Stimulated activated CD4-positive, alpha-beta T cell treated with anti-CD3 and anti-CD28 coated beads, Interleukin-1b, Interleukin-23, amount 100 ng/mL, for 24 hours (primary cell): ENCODE measurements at places on chromosomes 16 and 17.
A peak's percentile ranks its signal among the peaks of the same experiment; 100 is the strongest.

DNA sequence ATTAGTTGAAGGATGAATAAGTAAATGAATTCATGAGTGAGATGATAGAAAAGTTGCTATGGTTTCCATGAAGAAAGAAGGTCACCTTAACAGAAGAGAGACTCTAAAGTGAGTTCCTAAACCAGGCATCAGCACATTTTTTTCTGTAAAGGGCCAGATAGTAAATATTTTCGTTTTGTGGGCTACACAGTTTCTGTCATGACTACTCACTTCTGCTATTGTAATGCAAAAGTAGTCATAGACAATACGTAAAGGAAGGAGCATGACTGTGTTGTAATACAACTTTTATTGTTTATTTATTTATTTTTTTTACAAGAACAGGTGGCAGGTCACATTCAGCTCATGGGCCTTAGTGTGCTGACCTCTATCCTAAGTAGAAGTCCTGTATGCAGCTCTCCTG lies 426.1 kb upstream of the DYNLRB2 start:
- no peak for DNase-seq

DNA sequence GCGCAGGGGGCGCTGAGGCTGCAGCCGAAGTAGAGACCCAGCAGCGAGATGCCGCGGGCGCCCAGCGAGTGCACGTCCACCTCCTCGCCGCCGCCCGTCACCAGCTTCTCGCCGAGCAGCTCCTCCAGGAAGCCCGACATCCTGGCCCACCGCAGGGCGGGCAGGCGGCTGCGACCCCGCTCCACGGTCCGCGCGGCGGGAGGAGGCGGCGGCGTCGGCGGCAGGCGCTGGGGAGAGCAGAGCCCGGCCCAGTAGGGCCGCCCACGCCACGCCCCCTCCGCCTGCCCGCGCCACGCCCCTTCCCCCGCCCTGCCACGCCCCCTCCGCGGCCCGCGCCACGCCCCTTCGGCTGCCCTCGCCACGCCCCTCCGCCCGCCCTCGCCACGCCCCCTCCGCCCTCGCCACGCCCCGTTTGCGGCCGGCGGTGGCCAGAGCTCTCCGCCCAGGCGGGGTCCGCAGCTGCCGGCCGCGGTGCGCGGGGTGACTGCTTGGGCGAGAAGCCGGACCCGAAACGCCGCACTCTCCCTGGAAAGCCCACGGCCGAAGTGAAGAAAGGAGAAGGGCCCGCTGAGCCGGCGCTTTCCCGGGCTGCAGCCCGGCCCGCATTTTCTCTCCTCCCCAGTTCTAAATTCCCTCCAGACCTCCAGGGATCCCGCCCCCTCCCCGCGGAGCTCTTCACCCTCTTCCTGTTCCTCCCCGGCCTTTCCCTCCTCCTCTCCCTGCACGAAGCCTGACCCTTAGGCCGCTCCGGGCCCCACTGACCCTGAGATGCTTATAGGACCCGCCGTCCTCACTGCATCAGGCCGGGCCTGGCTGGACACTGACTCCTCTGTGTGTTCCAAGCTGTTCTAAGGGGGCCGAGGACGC lies at the start of gene NXN:
Gene NXN, minus strand, starts transcription at position 238 of the 867 bp plus-strand sequence.
- peak; percentile 83 for DNase-seq

DNA sequence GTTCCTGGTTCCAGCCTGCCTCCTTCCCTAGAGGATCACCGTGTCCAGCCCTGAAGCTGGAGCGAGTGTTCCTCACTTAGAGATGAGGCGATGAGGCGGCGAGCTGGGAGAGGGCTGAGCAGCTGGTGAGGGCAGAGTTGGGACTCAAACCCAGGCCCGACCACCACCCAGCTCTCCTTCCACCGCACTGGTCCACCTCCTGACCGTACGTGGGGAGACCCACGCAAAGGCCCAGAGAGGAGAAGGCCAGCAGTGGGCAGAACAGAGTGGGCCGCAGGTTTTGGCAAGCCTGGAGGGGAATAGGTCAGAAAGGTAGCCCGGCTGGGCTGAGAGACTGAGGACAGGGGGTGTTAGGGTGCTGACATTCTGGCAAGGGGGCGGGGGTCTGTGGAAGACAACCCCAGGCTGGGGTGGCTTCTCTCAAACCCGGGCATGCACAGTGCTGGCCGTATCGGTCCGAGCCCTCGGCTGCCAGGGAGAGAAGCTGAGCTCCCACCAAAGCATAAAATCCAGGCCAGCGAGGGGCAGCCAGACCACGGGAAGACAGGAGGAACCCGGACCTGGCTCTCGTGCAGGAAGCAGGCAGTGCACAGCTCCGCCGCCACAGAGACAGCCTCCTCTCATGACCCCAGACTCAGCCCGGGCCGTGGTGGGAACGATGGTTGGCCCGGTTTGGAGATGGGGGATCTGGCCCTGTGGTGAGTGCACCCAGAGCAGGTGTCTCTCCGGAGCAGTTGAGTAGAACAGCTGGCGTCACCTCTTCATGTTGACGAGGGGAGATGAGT lies 24.9 kb downstream of the MLYCD start:
- DNase-seq = no peak

- DNase-seq = no peak
Observed at GRCh38 chr16:18979936-18980335, 3.8 kb upstream of the TMC7 start.
